NCI-H2171 (cell line): ENCODE measurements at places on chromosomes 1 and 21.

GRCh38 chr1:200362421-200362820 lies 47.4 kb downstream of the ZNF281 start:
- DNase-seq = no peak

GRCh38 chr1:110502402-110503151 lies 16.4 kb downstream of the KCNA10 start:
- DNase-seq = no peak

DNA sequence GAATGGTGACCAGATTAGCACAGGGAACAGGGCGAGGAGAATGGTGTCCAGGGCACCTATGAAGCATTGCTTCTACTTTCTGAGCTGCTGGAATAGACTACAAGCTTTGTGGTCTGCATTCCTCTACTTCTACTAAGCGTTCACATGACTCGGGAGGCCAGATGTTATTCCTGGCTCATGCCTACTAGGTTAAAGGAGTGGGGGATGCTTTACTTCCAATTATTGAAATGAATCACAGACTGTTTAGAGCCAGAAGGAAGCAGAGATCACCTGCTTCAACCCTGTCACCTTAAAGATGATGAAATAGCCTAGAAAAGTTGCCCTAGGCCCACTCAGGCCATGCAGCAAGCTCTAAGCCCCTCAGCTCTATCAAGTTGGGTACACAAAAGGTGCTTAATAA lies 633.5 kb downstream of the KIF26B start:
- no peak for DNase-seq

GRCh38 chr1:223515421-223515820 lies 122.2 kb downstream of the CCDC185 start:
- DNase-seq = no peak

GRCh38 chr1:155181371-155182051 lies 7.9 kb downstream of the TRIM46 start:
- no peak for DNase-seq

DNA sequence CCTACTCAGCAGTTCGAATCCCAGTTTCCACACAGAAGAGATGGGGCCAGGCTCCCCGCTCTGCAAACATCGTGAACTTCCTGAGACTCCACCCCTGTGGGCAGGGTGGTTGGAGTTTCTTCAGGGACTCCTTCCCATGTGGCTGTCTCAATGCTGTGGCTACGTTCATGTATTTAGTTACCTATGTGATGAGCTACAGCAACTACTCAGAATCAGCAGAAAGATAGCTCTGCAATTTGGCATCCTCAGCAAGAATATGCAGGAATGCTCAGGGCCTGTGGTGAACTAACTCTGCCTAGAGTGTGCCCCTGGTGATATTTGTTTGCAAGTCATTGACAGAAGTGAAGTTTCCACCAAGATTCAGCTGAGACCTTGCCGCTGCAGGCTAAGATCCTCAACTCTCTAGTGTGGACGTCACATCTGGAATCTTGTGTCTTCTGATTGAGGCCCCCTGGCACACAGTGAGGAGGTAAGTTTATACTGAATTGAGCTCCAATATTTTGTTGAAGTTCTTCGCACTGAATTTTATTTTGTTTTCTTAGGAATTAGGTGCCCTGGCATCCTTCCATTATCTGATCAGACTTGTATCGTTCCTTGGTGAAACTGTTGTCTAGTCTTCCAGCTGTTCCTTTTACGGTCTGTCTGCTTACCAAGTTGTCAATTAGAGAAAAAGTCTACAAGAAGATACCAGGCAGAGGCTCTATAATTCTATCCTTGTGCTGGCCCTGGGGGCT lies 8.2 kb upstream of the GLRX2 start:
- DNase-seq = no peak

- peak; percentile 67 for DNase-seq
These were observed 627 bp upstream of the GNB1 start for GRCh38 chr1:1891349-1892078.

GRCh38 chr1:163085041-163085903 lies 16.1 kb downstream of the RGS4 start:
- DNase-seq = no peak

DNA sequence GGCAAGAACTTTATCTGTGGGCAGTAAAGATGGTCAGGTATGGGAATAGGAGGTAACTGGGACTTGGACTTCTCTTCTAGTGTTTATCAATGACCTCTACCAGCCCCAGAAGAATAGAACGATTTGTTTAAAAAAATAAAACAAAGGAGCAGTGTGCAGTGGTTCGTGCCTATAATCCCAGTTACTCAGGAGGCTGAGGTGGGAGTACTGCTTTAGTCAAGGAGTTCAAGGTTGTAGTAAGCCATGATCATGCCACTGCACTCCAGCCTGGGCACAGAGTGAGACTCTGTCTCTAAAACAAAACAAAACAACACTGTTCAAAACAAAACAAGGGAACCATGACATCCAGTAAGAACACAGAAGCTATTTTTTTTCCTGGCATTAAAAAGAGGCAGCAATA lies 4.3 kb downstream of the RNF19B start:
- DNase-seq = no peak

GRCh38 chr1:157856538-157856937 lies 14.9 kb upstream of the CD5L start:
- DNase-seq = no peak

- no peak for DNase-seq
These were observed 2.6 kb downstream of the AIDA start for GRCh38 chr1:222709700-222710153.

- DNase-seq = no peak
These were observed 173.6 kb downstream of the ZP4 start for GRCh38 chr1:237717106-237717505.

DNA sequence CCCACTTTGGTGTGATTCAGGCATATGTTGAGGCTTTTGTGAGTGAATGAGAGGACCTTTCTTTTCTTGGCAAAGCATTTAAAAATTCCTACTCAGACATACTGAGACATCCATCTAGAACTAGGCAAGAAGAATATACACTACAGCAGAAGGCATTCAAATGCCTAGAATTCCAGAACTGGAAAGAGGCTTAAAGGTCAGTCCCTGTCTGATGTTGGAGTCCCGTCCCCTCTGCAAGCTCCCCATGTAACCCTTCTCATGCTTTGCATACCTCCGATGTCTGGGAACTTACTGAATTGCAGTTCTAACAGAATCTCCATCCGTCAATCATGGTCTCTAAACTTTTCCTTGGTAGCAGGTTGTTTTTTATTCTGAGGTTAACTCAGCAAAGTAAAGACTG lies 152.9 kb downstream of the ATP6V1G3 start:
- DNase-seq = no peak

- no peak for DNase-seq
These were observed 47.9 kb downstream of the ELF3 start for GRCh38 chr1:202058001-202058908.

DNA sequence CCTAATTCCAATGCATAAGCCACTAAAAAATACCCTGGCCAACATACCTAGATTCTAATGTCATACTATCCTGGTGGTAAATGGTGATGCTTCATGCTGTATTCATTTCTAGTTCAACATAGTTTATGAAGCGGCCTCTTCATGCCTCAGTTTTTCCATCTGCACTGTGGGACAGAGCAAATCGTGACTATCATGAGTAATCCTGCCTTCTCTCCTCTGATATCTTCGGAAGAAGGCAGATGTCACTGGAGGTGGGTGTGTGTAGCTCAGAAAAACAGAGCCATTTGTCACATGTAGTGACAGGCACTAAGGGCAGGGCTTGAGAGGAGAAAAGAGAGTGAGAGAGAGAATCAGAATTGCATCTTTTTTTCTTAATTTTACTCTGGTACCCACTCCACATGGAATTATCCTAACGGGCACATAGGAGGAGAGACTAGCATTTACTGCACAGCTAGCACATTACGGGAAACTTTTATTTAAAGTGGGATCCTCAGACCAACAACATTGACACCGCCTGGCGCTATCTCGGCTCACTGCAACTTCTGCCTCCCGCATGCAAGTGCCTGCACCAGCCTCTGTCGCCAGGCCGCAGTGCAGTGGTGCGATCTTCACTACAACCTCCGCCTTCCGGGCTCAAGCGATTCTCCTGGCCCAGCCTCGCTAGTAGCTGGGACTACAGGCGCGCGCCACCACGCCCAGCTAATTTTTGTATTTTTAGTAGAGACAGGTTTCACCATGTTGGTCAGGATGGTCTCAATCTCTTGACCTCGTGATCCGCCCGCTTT lies 78.4 kb upstream of the KCNA3 start:
- no peak for DNase-seq

DNA sequence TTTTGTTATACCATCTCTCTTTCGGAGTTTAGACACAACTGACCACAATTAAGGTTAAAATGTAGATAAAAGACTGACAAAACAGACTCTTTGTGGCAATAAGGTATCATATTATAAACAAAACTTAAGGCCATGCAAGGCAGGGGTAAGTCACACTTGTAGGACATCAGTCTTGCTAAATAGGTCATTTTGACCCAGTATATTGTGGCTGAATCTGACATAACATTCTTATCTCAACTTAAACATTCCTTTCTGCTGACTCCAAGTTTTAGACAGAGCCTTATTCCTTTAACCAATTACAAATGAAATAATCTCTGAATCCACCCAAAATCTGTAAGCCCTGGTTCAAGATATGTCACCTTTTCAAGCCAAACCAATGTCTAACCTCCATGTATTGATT lies 733.4 kb upstream of the B3GALT2 start:
- no peak for DNase-seq

DNA sequence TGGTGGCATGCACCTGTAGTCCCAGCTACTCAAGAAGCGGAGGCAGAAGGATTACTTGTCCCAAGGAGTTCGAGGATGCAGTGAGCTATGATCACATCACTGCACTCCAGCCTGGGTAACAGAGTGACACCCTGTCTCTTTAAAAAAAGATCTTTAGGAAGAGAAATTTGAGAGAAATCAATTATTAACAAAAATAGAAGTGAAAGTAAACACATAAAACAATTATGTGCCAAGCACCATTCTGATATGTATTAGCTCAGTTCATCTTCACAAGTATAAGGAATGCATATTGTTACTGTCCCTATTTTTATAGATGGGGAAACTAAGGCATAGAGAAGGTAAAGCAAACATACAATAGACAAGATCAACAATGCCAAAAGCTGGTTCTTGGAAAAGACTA lies 48.1 kb downstream of the MATN1 start:
- no peak for DNase-seq

DNA sequence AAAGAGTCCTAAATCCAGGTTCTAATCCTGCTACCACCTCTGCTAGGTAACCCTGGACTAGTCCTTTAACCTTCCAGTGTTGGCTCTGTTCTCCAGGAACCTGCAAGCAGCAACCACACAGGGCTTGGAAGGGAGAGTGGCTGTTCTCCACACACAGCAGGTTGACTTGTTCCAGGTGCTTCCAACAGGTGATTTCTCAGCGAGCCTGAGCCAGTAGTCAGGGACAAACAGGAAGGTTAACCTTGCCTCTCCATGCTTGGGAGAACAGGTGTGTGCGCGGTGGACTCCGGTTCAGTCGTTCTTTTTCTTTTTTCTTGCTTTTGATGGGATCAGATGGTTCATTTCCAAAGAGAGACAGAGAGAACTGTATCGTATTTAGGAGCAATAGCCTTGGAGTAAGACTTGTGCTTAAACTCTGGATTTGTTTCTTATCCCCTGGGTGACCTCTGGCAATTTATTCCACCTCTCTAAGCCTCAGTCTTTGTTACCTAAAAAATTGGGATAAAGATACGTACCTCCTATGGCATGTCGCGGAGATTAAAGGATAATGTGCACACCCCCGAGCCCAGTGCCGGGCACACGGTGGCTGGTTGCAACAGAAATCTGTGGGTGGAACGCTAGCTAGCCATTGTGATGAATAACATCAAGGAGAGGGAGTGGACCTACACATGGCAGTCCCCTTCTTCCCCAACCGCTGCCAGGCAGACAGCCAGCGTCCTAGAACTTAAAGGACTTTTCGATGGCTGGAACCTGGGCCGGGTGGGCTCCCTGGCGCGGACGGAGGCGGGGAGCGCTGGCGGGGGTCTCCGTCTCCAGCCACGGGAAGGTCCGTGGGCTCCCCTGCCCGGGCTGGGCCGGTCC lies 583 bp upstream of the CACHD1 start:
- DNase-seq = no peak

DNA sequence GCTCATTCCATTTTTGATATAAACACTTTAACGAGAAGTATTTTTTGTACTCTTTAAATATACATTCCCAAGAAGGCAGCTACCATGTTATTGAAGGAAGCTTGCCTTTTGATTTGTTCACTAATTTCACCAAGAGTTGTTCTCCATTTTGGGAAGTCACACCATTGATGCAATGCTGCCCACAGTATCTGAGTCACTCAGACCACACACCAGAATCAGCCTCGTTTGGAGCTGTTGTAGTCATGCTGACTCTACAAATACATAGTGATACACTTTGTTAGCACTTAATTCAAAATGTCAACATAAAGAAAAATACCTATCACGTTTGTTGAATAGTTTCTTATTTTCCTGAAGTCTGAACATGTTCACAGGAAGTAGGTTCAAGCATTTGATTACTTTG lies 78.7 kb downstream of the PAPPA2 start:
- no peak for DNase-seq

DNA sequence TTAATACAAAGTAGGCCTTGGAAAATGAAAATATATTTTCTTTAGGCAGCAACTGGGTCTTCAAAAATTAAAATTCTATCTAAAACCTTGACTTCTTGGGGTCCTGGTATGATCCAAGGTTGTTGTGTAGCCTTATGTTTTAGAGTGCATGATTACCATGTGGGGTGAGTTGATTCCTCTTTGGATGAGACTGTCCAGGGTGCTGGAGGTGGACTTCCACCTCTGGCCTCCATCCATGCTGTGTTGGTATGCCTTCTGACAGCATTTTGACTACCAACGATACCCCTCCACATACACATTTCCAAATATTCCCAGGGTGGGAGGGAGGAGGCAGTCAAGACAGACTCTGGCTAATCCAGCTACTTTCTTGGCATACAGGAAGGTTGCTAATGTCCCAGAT lies 205.0 kb downstream of the TNR start:
- no peak for DNase-seq

DNA sequence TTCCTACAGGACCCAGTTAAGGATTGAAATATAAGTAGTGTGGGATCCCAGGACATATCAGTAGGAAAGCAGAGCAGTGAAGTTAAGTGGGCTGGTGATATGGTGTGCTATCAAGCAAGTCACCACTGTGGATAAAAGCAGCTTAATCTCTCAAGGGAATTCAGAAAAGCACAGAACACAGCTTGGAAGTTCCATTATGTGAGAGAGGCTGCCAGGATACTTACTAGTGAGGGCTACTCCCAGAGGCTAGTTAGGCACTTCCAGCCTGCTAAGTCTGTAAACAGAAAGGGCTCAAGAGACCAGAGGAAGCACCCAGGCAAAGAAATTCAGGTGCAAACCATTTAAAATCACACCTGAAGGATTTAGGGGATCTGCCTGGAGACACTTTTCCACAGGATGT lies 18.8 kb upstream of the GRIK1 start:
- DNase-seq = no peak

- no peak for DNase-seq
These were observed 12.4 kb downstream of the ADAR start for GRCh38 chr1:154595621-154596020.

DNA sequence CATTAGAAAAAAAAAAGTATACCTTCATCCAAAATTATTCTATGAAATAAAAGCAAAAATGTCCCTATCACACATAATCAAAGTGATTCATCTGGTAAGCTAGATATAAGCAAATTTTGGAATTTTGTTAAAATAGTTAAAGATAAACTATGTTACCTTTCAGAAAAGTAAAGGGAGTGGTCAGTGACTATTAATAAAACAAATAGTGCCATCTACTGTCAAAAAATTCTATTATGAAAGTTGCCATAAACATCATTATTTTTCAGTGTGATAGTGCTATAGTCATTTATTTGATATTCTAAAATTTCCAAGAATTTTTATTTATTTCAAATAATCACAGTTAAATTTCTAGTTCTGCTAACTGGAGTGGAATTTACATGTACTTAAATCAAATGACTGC lies 803.7 kb downstream of the KCNT2 start:
- no peak for DNase-seq

- DNase-seq = no peak
These were observed 70.7 kb upstream of the PDC start for GRCh38 chr1:186531561-186532165.
